ENCODE measurements at places on chromosomes 7 and 10.
A peak's percentile ranks its signal among the peaks of the same experiment; 100 is the strongest.

- DNase-seq: no peak
Observed at GRCh38 chr7:139580435-139580834, 57.0 kb downstream of the CLEC2L start.

- DNase-seq: no peak
Observed at GRCh38 chr7:48781752-48782151, 142.6 kb upstream of the CDC14C start.

DNA sequence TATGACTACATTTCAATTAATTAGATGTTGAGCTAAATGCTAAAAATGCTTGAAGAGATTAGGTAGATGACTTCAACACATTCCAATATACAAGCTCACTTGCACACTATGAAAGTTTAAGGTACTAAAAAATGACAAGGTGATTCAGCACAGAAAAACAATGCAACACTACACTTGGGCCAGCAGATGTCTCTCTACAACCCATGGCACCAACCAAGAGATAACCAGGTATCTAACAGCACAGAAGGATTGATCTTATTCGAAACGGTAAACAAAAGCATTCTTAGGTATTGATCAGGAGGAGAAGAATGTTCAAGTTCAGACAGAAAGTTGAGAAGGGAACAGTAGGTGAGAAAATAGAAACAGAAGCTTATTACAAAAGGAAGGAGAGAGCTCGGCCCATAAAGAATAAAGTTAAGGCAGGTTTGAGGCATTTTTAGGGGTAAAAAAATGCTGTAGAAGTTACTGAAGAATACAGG, 248.2 kb upstream of the KLF14 start:
- DNase-seq: no peak

DNA sequence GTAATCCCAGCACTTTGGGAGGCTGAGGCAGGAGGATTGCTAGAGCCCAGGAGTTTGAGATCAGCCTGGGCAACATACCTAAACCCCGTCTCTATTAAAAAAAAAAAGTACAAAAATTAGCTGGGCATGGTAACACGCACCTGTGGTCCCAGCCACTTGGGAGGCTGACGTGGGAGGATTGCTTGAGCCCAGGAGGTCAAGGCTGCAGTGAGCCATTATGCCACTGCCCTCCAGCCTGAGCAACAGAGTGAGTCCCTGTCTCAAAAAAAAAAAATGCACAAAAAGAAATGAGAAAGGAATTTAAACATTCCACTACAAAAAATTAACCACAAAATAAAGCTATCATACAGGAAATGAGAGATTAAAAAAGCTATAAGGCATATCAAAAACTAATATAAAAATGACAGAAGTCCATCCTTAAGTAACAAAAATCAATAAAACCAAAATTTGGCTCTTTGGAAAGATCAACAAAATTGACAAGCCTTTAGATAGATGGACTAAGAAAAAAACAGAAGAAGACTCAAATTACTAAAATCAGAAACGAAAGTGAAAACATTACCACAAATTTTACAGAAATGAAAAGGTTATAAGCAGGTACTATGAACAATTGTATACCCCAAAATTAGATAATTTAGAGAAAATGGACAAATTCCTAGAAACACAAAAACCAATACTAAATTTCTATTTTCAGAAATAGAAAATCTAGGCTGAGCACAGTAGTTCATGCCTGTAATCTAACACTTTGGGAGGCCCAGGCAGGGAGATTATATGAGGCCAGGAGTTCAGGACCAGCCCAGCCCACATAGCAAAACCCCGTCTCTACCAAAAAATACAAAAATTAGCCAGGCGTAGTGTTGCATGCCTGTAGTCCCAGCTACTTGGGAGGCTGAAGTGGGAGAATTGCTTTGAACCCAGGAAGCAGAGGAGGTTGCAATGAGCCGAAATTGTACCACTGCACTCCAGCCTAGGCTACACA, 42.4 kb upstream of the NANOS1 start:
- DNase-seq: no peak

GRCh38 chr7:157811946-157812345, 475.1 kb downstream of the DNAJB6 start:
- DNase-seq: no peak

- no peak for DNase-seq
Observed at GRCh38 chr10:29595636-29596225, 39.0 kb downstream of the SVIL start.

GRCh38 chr10:100624298-100624697, 88.6 kb downstream of the HIF1AN start:
- DNase-seq: no peak

DNA sequence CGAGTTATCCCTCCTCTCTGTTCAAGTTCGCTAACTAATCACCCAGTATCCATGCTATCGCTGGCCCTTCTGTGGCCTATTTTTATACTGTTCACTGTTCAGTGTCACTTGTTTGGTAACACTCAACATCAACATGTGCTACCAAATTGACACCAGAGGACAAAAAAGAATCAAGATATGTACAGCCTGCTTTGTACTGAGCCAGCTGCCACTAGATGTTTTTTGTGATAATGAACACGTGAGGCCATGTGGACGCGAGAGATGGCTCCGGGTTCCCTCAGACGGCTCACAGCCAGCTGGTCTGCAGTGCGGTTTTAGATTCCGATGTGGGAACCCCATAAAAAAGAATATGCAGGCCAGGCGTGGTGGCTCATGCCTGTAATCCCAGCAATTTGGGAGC, 21.2 kb downstream of the CAV1 start:
- peak; percentile 29 for DNase-seq

DNA sequence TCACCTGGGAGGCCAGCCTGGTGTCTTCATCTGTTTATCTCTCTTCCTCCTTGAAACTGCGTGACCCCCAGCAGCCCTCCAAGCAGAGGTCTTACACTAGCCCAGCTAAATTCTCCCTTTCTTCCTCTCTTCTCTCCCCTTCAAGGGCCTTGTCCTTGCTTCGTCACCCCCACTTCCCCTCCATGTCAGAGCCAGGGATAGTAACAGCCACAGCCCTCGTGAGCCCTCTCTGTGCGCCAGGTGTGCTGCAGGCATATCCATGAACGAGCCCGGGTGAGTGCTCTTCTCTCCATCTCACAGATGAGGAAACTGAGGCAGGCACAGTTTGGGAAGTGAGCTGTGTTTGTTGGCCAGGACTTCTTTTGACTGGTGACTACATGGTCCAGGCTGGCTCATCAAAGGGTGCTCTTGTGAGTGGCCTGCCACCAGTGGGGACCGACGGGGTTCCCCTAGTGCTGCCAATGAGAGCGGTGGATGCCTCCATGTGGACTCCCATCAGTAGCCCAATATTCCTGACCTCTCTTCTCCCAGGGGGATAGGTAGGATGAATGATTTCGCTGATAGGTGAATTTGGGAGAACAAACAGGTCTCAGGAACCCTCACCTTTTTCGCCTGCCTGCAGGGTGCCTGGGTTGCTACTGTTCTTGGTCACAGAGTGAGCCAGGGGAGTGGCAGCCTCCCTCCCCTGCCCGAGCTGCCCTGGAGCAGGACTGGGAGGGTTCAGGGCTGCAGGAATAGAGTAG, 38.1 kb downstream of the ADRA2A start:
- no peak for DNase-seq

GRCh38 chr7:18564779-18565178, 69.2 kb downstream of the HDAC9 start:
- no peak for DNase-seq

DNA sequence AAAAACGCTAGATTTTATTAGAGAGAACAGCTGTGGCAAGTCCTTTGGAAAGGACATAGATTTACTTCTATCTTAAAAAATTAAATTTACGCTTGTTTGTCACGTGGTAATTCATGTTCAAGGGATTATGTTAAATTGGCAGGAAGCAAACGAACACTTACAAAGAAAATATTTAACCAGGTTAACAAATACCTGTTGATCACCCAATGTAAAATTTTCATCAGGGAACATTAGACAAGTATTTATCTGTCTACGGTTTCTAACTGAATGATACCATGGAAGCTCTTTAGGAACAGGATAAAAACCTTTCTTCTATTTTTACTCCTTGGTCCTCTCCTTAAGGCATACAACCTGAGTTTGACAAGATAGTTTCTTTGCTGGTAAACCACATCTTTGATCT, 122.2 kb downstream of the NOC3L start:
- no peak for DNase-seq

GRCh38 chr7:18041191-18041590, 13.5 kb upstream of the PRPS1L1 start:
- DNase-seq: no peak

- DNase-seq: peak; percentile 73
Observed at GRCh38 chr7:2864999-2865670, 21.0 kb upstream of the GNA12 start.

DNA sequence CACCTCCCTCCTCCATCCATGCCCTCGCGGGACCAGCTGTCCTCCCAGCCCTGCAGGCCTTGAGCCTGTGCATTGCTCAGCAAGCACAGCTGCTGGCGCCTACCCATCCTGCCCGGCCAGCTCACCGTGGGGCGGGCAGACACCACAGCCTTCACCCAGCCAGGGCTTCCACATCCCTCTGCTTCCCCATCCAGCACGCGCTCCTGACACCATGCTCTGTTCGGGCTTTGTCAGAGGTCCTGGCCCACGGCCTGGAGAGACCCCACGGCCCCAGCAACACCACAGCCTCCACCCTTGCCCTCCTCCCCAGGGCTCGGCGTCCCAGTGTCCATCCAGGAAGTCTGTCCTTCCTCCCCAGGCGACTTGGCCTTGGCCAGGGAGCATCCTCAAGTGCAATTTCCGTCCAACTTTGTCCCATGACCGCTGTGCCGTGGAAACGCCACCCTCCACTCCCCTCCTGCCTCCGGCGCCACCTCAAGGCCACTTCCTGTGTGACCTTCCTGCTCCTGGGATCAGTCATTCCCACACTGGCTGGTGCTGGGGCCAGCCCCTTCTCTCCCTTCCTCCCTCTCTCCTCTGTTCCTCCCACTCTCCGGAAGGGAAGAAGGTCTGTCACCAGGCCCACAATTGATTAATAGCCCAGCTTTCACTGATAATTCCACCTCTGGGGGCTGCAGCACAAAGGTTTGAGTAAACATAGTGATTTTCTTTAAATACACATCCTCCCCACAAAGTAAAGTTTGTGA, 71.5 kb upstream of the SMNDC1 start:
- DNase-seq: peak; percentile 70

DNA sequence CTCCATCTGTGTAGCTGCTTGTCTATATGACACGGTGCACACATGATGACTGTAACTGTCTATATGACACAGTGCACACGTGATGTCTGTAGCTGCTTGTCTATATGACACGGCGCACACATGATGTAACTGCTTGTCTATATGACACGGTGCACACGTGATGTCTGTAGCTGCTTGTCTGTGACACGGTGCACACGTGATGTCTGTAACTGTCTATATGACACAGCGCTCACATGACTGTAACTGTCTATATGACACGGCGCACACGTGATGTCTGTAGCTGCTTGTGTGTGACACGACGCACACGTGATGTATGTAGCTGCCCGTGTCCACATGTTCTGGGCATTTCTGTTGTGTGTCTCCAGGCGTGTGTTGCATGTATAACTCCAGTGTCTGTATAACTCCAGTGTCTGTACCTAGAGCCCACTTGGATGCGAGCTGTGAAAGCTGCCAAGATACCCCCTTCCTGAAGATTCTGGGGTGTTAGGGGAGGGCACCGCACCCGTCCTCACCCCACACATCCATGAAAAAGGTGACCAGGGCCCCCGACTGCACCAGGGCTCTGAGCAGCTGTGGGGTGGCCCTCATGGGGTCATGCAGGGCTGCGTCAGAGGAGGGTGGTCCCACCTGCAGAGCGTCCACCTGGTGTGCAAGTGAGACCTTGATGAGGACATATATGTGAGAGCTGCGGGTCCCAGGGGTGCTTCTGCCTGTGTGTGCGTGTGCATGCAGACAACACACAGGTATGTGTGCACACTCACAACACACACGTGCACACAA, 137.9 kb downstream of the ELFN1 start:
- DNase-seq: no peak

- no peak for DNase-seq
Observed at GRCh38 chr10:89652806-89653370, 7.8 kb upstream of the PANK1 start.

- no peak for DNase-seq
Observed at GRCh38 chr10:128498378-128498730, 372.1 kb upstream of the MKI67 start.

DNA sequence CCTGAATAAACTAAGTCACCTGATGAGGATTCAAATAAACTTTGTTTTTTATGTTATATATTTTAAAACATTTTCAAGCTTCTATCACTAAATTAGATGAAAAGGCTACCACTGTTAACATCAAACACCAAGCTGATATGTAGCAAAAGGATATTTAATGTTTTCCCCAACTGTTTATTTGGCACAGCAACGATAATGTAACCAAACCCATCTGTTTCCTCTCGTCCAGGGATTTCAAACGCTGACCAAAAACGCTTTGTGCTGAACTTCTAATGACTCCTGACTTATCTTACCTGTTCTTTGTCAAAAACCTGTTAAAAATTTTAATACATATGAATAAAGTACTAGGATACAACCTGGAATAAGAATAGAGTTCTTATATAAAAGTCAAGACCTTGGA, 30.5 kb downstream of the DCLRE1A start:
- no peak for DNase-seq

DNA sequence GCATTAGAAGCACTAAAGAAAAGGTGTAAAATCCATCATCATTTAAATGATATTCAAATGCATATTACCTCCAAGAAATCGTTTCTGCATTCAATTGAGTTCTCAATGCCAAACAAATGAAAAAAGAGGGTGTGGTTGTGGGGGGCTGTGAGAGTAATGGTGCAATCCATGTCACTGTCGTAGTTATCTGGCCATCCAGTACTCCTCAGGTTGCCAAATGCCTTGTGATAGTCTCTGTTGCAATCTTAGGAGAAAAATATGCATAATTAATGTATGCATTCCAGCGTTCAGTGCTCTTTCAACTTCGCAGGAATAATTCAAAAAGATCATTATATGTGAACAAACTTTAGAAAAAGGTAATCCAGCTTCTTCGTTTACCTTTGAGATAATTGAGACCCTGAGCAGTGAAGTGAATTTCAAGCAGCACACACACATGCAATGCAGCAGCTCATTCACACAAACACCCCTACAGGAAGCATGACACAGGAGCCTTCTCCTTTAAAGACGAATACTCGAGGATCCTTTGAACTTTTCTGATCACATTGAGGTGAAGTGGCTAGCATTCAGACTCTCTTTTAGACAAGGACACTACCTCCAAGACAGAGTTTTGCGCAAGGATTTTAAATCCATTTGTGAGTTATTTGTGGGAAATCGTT, 73.4 kb downstream of the OR13A1 start:
- no peak for DNase-seq

- no peak for DNase-seq
Observed at GRCh38 chr10:69815104-69815503, 13.4 kb downstream of the COL13A1 start.
